ENCODE measurements at places on chromosomes 3 and 15.

DNA sequence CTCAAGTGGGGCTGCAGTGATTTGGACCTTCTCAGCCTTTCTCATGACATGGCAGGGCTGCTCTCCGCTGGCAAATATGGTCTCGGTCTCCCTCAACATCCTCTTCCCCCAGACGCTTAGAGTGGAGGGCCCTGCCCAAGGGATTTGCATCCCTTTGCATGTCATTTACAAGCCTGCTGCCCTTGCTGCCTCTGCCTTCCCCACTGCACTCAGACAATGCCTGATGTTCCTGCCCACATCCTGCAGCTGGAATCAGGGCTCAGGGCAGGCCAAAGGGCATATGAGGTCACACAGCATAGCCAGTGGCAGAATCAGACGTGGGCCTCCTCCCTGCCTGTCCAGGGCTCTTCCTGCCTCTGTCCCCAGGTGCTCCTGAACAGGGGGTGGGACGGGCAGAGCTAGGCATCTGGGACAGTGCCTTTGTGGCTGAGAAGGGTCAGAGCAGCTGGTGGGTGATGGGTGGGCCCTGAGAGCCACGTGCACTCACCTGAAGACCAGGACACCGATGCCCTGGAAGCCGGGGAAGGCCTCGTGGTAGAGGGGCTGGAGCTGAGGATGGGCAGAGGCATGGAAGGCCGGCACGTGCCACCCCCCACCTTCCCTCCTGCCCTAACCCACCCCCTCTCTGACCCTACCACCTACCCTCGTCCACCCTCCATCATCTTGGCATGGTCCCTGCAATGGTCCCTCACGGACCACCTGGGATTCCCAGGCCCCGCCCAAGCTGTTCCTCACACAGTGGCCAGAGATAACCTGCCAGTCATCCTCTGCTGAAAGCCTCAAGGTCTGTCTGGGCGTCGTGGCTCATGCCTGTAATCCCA is 27.4 kb upstream of the GOLGA6C start:
- no peak for DNase-seq

DNA sequence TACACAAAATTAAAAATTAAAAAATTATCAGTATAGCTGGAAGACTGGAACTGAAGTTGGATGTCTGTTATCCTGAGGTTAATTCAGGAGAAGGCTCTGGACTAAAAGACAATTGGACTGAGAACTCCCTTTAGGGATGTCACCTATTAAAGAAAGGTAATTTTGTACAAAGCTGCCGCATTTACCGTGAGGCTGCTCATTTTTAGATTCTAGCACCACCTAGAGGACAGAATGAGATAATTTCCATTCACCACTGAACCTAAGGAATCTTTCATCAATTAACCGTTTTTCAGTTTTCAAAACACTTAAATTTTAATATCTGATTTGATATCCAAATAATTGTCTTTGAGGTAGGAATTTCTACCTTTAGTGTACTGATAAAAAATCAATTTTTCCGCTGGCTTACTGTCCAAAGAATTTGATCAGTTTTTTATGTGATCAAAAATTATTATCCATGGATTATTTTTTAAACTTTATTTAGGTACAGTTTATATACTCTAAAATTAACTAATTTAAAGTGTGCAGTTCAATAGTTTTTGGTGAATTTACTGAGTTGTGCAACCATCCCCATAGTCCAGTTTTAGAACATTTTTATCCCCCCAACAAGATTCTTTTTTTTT is 106.7 kb upstream of the TNIK start:
- no peak for DNase-seq

GRCh38 chr15:30921781-30922479 is 18.2 kb downstream of the FAN1 start:
- DNase-seq = no peak

- no peak for DNase-seq
These were observed 182.0 kb downstream of the KLF13 start for GRCh38 chr15:31508656-31509055.
